OCI-LY7 (cell line): ENCODE measurements at places on chromosomes 7 and 10.

DNA sequence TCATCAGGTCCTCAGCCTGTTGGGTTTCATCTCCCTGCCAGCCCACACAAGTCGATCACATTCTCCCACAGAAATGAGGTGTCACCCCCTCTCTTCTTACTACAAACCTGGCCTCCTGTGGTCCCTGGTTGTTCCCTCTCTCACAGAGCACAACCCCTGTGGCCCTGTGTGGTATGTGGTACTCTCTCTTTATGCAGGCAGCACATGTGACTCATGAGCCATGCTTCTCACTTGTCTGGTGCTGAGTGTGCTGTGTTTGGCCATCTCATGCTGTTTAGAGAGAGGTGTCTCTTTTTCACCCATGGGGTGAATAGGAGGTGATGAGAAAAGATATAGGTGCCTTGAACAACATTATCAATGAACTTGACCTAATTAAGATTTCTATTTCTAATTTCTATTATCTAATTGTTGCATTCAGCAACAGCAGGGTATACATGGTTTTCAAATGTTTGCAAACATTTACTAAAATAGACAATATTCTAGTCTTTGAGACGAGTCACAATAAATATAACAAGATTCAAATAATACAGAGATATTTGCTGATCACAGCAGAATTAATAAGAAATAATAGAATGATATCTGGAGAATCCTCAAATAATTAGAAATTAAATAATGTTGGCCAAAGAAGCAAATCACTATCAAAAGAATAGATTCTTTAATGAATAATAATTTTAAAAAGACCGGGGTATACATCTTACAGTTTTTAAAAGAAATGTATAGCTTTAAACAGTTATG is 633.8 kb upstream of the IGFBP3 start:
- DNase-seq = no peak

DNA sequence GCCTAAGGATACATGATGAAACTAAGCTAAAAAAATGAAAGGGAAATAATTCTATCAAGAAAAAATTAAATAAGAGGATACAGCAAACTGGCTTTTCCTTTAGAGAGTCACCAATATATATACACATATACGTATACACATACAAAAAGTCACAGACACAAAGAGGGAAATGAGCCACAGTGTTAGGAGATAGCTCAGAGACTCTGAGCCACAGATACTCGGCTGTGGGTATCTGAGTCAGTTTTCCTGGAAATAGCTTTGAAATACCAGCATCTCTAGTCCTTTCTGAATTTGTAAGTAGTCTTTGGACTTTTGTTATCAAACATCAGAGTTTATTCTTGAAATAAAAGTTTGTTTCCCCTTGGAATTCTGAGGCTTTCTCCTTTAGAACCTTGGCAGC is 111.8 kb downstream of the TBXAS1 start:
- no peak for DNase-seq

DNA sequence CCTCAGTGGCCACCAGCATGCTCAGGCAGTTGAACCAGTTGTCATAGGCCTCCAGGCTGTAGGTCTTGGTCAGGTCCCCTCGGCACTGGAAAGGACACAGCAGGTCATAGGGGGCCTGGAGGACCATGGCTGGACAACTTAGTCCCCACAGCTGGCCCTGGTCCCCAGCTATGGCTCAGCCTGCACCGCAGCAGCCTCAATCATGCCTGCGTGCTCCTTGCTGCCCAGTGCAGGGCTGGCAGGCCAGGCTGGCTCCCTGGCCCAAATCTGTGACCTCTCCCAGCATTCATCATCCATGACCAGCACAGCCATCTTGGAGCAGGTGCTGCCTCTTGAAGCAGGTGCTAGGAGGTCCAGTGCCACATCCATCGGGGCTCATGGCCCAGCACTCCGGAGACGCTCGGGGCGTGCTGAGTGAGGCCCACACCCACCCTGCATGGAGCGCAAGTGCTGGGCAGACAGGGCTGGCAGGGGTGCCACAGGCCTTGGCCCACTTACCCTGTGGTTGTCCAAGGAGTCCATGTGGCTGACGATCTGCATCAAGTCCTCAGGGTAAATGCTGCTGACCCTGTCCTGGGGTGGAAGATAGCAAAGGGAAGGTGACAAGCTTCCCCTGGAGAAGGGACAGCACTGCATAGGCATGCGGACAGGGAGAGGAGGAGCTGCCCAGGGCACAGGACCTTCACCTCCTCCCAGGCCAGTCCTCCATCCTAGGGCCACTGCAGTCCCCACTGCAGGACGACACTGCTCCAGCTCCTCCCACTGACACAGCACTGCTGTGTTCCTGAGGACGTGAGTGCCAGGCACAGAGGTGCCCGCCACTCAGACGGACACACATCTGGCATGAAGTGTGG is 61.7 kb downstream of the CSGALNACT2 start:
- no peak for DNase-seq

GRCh38 chr7:152751449-152752141 is 8.0 kb upstream of the ACTR3B start:
- DNase-seq = no peak

DNA sequence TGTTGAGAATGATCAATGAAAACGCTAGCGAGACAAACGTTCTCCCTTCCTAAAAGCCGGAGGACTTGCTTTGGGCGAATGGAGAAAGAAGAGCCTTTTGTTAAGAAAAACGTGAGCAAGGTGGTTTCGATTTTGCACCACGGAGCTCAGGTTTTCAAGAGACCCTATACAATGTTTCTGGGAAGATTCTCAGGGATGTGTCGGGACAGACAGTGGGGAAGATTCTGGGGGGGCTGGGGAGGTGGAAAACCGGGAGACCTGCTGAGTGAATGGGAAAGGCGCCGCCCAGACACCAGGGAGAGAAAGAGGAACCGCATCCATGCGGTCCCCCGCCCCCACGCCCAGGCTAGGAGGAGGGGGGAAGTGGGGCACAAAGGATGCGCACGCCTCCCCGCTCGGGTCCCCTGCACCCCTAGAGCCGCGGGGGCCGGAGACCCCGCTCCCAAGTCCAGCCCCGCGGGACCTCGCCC is 745 bp downstream of the YWHAG start:
- peak; percentile 64 for DNase-seq

- no peak for DNase-seq
Observed at GRCh38 chr7:34107276-34107675, 201.9 kb downstream of the BMPER start.

DNA sequence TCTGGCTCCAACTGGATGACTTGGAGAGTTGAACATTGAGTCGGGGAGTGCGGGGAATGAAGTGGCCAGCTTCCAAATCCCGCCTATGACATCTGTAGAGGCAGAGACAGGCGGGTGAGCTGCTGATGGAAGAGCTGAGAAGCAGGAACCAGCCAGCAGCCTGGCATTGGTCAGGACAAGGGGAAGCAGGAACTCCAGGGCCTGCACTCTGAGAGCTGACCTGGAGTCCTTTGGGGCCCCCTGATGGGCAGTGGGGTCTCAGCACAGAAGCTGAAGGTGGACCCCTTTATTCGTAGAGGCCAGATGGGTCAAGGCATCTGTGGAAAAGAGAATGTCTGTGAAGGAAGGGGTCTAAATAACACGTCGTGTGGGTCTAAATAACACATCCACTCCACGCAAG is 57.0 kb downstream of the SEC61G start:
- DNase-seq = no peak

DNA sequence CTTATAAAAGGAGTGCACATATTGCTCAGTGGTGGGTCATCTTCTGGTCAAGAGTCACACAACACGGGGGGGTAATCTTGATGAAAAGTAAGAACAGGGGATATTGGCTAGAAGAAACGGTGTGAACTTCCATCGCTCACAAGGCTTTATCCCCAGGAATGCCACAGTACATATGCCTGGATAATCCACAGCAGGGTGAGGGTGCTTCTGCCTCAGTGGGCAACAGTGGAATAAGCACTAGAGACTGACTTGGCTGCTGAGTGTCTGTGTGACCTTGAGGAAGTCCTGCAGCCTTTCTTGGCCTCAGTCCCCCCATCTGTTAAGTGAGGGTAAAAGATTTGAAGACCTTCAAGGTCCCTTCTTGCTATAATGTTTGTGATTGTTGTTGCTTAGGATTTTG is 44.9 kb upstream of the SHH start:
- DNase-seq = no peak

- DNase-seq = no peak
Observed at GRCh38 chr7:75971961-75972763, 22.2 kb downstream of the TMEM120A start.

DNA sequence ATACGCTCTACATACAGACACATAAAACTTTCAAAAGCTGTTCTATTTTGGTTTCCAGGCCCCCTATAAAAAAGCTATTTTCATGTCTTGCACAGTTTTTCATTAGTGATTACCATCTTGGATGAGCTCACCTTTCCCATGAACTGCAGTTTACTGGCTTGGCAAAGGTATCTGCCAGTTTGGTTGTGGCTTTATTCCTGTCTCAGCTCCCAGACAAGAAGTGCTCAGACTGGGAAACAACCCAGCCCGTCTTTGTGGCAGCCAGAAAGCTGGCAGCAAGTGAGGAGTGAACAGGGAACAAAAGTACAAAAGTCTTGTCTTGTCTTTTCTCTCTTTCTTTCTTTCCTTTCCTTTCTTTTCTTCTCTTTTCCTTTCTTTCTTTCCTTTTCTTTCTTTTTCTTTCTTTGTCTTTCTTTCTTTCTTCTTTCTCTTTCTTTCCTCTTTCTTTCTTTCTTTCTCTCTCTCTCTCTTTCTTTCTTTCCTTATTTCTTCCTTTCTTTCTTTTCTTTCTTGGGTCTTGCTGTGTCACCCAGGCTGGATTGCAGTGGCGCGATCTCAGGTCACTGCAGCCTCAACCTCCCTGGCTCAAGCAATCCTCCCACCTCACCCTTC is 138.8 kb downstream of the CFAP58 start:
- no peak for DNase-seq

GRCh38 chr7:154204046-154204445 is 151.8 kb downstream of the DPP6 start:
- no peak for DNase-seq

- no peak for DNase-seq
Observed at GRCh38 chr10:25954851-25955250, 20.8 kb downstream of the MYO3A start.

DNA sequence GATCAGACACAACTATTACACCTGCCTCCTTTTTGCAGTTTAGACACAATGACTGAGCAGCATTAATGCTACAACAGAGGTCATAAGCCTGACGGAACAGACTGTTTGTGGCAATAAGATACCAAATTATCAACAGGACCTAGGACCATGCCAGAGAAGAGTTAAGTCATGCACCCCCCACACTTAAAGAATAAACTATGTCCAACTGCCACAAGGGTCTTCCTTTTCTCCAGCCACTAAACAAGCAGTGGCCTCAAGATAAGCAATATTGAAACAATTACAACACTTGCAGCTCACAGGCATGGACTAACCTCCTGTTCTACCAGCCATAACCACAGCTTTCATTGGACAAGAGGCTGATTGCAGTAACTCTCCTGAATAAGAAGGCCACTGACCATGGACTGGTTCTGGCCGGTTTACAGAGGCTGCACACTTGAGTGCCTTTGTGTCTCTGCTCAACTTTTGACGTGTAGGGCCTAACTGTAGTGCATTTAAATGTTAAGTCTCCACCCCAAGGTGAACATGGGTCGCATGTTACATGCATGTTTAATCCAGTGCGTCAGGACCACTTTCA is 104.4 kb downstream of the STRA8 start:
- DNase-seq = no peak

DNA sequence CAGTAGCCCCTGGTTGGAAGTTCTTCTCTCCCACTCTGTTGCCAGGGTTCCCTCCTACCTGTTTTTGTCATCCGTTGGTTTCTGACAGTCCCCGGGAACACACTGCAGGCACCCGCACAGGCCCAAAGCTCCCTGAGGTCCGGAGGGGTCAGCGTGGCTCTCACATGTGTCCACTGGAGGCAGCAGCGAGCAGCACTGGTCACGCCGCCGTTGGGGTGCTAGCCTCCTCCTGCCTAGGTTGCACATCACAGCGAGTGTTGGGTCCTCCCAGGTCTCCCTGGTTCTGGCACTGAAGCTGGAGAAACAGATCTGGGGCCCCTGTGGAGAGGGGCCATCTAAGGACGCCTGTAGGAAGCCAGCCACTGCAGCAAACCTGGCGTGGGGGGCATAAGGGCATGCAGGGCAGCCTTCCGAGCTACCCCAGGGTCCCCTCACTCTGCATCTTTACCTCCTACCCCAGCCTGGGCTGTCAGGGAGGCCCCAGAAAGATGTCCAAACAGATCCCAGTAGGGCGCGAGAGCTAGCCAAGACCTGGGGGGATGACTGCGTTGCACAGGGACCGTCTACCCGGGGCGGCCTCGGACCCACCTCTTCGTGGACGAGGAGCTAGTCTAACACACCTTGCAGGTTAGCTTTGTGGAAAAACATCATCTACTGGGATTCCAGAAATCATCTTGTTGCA is 28.9 kb downstream of the LRRC27 start:
- DNase-seq = peak; percentile 15
